ENCODE measurements at places on chromosomes 2 and 18. TPM values are rescaled to one million over a fixed set of nuclear protein-coding genes. Genes with fewer than 3 reads are reported as not detected.

DUSP19 gene
- 5.9 TPM for polyA plus RNA-seq

SNX17 gene
- 100 TPM for polyA plus RNA-seq

ADAM17 gene
- 39.6 TPM for polyA plus RNA-seq

AFG3L2 gene
- 80.8 TPM for polyA plus RNA-seq

ABI2 gene
- polyA plus RNA-seq = 87.8 TPM

VAMP5 gene
- polyA plus RNA-seq = 39.0 TPM

NCKAP5 gene
- polyA plus RNA-seq = 10.1 TPM

SLC19A3 gene
- polyA plus RNA-seq = 7.0 TPM

GPR75 gene
- 1.9 TPM for polyA plus RNA-seq

KLF11 gene
- 24.0 TPM for polyA plus RNA-seq

DNA sequence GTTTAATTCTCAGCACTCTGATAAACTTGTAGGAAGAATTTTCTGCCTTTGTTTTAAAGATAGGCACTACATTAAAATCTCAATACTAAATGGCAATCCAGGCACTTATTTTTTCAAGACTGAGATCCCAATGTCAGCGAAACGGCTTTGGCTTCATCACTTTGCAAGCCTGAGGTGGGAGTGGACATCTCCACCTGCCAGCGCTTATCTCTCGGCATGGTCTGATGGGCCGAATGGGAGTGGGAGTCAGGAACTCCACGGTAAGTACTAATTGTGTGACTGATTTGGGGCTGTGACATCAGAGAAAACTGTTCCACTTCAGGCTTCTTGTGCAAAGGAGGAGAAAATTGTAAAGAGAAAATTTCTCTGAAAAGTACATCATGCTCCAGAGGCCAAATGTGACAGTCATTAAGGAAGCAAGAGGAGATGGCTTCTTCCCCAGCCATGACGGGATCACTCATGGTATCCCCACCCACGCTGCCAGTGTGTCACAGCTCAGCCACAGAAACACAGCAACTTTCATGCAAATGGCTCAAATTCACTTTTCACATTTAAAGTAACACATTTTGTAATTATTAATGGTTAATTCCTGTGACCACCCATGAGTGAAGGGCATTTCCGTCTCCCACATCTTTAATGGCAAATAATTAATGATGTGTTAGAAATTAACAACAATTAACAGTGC is 385.5 kb upstream of the HNRNPA3 start:
- DNase-seq = no peak

DNA sequence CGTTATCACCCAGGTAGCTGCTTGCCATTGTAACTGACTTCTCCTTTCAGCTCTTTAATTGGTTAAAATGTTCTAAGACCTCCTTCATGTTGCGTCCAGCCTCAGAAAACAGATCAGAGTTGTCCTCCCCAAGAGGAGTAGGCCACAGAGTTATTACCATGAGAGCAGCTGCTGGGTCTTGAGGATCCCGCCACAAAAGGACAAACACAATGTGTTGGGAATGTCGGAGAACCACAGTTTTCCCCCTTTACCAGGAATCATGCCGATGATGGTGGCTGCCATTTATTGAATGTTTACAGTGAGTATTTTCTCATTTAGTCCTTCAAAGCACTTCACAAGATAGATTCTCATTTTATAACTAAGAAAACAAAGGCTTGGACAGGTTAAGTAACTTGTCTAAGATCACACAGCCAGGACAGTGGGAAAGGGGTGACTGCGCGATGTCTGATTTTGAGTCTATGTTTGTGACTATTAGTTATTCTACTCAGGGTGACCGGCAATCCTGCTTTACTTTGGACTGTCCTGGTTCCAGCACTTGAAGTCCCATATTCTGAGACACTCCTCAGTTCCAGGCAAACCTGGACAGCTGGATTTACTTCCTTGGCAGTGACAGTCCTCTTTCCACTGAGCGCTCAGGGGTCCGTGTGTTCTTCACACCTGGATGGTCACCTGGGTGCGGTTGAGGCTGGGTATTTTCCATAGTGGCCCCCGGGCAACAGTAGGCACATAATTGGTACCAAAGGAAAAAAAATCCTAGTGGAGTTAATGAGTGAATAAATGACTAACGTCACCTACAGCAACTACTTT is 93.6 kb downstream of the LIPG start:
- no peak for DNase-seq

GRCh38 chr18:50545936-50546335 is 14.0 kb upstream of the MAPK4 start:
- no peak for DNase-seq

- no peak for DNase-seq
Measured at GRCh38 chr2:223813329-223813728, 24.1 kb downstream of the AP1S3 start.

DNA sequence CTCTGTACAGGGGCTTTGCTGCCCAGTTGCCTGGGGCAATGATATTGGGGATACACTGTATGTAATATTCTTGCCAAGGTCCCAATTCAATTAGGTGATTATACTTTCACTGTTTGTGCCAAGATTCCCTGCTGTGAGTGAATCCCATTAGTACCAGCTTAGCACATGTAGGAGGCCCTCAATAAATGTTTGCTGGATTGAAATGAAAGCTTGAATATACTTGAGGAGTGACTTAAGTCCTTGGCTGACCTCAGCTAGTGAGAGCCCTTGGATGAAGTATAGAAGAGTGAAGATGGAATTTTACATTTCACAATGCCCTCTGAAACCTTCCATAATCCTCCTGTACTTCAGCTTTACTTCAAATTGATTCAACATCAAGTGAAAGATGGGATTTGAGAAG is 102.9 kb downstream of the GATA6 start:
- no peak for DNase-seq

GRCh38 chr2:151619337-151619989 is 114.8 kb downstream of the NEB start:
- peak; percentile 39 for DNase-seq

DNA sequence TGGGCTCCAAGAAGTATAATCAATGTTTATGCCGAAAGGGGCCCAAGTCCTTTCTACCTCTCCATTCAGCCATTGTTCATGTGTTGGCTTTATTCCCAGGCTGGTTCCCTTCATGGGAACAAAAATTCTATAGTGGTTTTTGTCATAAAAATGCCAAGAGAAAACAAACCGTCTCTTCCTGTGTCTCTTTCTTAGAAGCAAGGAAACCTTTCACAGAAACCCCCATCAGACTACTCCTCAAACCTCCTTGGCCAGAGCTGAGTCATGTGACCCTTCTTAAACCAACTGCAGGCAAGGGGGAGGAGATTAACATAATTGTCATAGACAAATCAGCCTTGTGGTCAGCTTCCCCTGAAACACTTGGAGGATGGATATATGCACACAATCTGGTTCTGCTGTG is 75.1 kb upstream of the TANK start:
- DNase-seq = no peak

DNA sequence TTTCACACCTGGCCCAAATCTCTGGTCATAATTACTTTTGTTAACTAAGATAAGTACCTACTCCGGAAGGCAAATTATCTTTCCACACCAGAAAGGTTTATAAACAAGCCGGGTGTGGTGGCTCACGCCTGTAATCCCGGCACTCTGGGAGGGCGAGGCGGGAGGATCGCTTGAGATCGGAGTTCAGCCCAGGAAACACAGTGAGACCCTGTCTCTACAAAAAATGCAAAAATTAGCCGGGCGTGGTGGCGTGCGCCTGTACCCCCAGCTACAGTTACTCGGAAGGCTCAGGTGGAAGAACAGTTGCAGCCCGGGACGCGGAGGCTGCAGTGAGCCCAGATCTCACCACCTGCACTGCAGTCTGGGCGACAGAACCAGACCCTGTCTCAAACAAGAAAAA is 2.1 kb downstream of the PUM2 start:
- no peak for DNase-seq

GRCh38 chr2:229408962-229409361 is 137.9 kb upstream of the PID1 start:
- DNase-seq = no peak

DNA sequence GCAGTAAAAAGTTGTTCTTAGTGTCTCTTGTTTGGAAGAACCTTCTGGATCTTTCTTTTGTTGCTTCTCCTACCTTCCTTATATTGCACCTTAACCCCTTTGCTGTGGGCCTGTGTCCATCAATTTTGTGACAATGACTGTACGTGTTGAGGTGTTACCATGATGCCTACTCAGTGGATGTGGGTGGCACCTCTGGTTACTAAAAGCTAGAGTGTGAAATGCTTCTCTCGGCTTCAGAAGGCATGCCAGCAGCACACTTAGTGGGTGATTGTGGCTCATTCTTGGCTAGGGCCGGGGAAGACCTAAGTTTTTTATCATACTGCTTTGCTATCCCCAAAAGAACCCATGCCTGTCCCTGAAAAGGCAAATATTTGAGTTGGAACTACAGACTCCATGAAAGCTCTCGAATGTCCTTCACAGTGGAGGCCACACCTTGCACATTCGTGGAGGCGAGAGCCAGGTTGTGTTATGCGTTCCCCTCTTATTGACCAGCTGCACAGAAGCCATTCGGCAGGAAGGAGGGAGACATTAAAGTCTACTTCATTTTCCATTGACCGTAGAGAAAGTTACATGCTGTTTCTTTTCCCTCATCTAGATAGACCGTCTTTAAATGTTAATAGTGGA is 513.2 kb upstream of the RAB12 start:
- DNase-seq = no peak

DNA sequence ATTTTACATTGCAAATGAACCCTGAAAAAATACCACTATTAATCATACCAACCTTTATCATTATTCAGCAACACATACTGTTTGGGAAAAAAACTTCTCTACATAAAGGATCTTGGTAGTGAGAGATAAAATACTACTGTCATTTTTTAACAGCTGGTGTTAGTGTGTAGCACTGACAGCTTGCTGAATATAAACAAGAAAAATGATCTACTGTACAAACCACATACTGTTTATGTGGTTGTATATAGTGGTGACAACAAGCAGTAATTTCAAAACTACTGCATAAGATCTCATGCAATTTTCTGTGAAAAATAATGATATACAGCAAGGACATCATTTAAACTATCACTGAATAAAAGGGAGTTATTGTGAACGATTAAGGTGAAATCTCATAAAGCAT is 601.2 kb downstream of the LRP1B start:
- DNase-seq = no peak

DNA sequence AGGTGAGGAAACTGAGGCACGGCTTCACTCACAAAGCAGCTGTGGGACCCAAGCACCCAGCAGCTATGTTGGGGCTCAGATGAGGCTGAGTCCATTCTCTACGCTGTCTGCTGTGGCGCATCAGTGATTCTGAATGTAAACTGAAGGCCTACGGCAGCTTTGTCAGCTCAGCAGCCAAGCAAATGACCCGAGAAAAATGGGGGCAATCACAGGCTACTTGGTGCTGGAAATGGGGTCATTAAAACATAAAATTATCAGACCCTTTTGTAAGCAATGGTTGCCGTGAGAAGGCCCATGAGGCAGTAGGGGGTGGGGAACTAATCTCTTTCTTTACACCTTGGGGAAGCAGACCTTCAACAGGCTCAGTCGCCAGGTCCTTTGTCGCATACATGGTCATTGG is 84.0 kb upstream of the ZCCHC2 start:
- no peak for DNase-seq

DNA sequence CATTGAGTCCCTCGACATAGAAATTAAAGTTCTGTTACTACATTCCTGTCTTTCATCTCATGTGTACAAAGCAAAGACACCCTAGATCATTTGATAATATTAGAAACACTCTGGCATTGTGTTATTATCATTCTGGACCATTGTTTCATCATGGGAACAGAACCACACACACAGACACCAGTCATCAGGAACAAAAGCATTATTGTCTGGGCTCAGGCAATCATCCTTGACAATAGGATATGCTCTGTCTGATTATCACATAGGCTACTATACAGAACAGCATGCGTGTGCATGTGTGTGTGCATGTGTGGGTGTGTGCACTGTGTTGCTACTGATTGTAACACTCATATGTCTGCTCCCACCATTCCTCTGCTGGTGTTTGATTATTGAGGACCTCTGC is 242.5 kb downstream of the SH3BP4 start:
- DNase-seq = no peak

DNA sequence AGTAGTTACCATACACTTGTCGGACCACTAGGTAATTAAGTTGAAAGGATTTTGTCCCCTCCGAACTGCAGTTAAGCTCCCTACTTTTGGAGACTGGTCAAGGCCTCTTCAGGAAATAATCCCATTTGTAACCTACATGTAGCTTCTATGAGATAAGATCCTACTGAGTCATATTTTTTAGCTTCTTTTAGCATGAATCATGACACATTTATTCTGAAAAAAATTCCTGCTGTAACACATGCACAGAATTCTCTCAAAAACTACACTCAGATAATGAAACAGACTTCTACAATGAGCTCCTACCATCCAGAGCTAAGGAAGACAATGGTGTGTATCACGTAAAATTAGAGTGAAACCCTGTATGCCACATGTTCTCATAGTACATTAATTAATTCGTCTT is 100.7 kb upstream of the CCDC195 start:
- DNase-seq = no peak

- DNase-seq = no peak
Measured at GRCh38 chr2:45166229-45166890, 157.1 kb upstream of the SIX2 start.
